ENCODE measurements at places on chromosomes 7 and 10.

DNA sequence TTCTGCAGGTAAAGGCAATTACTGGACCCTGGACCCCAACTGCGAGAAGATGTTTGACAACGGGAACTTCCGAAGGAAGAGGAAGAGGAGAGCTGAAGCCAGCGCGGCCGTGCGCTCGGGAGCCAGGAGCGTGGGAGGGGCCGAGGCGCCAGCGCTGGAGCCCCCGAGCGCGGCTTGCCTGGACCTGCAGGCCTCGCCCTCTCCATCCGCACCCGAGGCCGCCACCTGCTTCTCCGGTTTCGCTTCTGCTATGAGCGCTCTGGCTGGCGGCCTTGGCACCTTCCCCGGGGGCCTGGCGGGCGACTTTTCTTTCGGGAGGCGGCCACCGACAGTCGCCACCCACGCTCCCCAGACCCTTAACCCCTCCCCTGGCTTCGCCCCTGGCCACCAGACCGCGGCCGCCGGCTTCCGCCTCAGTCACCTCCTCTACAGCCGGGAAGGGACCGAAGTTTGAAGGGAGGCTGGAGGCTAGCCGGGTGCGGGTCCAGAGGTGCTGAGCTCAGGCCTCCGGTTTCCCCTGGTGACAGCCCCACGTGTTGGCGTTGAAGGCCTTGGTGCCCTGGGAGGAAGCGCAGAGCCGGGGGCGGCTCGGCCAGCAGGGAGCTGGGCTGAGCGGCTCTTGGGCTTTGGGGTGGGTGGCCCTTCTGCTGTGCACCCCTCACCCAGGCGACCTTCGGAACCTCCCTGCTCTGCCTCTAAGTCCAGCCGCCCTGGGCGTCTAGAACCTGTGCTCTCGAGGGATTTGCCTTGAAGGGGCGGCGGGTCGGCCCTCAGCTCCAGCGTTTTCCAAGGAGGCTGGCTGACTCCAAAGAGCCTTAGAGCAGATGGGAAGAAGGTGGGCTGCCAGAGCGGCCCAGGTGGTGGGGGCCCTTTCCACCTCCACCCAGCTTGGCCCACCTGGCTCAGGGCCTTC, 1.8 kb downstream of the FOXI2 start:
- no peak for DNase-seq

DNA sequence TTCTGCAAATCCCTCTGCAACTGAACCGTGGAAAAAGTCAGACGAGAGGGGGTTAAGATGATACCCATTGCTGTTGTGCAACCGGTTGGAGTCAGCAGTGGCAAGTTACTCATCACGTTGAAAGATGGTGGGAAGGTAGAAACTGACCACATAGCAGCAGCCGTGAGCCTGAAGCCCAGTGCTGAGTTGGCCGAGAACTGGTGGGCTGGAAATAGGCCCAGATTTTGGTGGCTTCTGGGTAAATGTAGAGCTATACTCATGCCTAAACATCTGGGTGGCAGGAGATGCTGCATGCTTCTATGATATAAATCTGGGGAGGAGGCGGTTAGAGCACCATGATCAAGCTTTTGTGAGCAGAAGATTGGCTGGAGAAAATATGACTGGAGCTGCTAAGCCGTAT, 78.6 kb downstream of the ARL5B start:
- DNase-seq: no peak

- peak; percentile 2 for DNase-seq
Measured at GRCh38 chr10:22133749-22134624, 83.8 kb downstream of the EBLN1 start.

GRCh38 chr10:96478355-96478754, 35.4 kb downstream of the TLL2 start:
- no peak for DNase-seq

DNA sequence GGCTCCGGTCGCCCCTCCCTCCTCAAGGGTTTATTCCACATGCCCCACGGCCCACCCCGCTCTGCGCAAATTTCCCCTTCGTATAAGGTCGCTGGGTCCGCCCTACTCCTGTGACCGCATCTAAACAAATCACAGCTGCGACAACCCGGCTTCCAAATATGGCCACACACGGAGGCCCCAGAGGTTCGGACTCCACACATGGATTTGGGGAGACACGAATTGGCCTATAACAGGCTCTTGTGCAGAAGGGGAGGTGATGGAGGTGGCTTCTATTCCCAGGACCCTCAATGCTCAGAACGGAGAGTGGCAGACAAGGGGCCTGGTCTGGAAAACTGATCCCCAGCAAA, 90.1 kb downstream of the FOXL3 start:
- no peak for DNase-seq

- DNase-seq: no peak
Measured at GRCh38 chr7:105978035-105978434, 15.0 kb downstream of the CDHR3 start.

DNA sequence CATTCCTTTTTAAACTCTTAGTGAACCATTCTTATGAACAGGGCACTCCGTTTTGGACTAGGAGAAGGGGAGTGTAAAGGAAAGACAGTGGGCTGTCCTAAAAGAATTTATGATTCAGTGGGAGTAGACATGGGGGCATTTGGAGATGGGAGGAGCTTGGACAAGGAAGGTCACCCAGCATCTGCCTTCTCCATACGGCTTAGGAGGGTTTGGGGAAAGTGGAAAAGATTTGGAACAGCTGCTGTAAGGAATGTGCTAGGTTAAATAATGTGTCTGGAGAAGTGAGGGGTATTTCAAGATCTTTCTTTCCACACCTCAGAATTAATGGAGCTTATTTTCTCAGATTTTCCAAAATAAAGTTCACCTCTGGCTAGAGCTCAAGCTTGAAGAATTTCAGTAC, 24.0 kb downstream of the SLC35G1 start:
- no peak for DNase-seq

GRCh38 chr10:15879058-15879457, 18.8 kb upstream of the MINDY3 start:
- DNase-seq: no peak

Measured in CD4-positive, alpha-beta T cell treated with Interleukin-6 for 4 hours (primary cell).